ENCODE measurements at places on chromosomes 2 and 18. TPM values are rescaled to one million over a fixed set of nuclear protein-coding genes. Genes with fewer than 3 reads are reported as not detected.

NT5DC4 gene
- total RNA-seq = 13.6 TPM

COL5A2 gene
- 1.1 TPM for total RNA-seq

MC2R gene
- total RNA-seq = not detected

ONECUT2 gene
- 209 TPM for total RNA-seq

CLEC4F gene
- not detected for total RNA-seq

IL36G gene
- total RNA-seq = not detected

UGT1A3 gene
- total RNA-seq = 6.0 TPM

PTPRN gene
- total RNA-seq = not detected

ACP1 gene
- 124 TPM for total RNA-seq

PER2 gene
- 14.8 TPM for total RNA-seq

MDH1B gene
- 1.9 TPM for total RNA-seq

HAT1 gene
- total RNA-seq = 58.2 TPM

TMEM247 gene
- not detected for total RNA-seq

IL1R2 gene
- total RNA-seq = 0.34 TPM

SERPINB10 gene
- not detected for total RNA-seq

- DNase-seq = no peak
Measured at GRCh38 chr2:121090088-121090715, 194.8 kb downstream of the TFCP2L1 start.

DNA sequence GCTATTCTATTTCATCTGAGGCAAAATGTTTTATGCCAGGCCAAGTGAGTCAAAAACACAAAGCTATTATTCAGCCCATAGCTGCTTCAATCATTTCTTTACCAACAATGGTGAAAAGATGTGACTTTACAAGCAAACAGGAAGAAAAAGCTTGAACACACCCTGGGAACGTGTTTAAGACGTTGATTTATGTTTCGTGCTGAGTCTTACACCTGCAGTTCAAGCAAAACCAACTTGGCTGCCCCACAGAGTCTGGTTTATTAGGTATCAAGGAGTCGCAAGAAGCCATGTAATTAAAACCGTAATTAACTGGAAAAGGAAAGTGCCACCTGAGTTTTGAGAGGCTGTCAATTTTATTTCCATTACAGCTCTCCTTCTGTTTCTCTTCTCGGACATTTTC lies 295.5 kb downstream of the MEIS1 start:
- DNase-seq = no peak

DNA sequence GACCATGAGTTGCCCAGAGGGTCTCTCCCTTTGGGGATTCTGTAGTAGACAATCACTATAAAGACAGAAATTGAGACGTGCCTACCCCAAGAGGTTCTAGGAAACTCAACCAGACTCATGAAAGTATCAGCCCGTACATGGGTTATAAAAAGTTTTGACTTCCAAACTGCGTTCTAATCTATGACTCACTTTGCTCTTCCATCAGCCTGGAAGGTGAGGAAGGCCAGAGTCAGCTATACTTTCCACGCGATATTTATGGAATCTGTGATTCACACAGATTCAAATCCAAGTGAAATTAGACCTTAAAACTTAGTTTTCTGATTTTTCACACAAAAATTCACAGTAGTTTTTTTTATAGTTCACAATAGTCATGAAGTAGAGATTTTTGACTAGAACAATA lies 7.7 kb upstream of the LYPD1 start:
- no peak for DNase-seq

- no peak for DNase-seq
Measured at GRCh38 chr2:121182520-121182919, 102.5 kb downstream of the TFCP2L1 start.

DNA sequence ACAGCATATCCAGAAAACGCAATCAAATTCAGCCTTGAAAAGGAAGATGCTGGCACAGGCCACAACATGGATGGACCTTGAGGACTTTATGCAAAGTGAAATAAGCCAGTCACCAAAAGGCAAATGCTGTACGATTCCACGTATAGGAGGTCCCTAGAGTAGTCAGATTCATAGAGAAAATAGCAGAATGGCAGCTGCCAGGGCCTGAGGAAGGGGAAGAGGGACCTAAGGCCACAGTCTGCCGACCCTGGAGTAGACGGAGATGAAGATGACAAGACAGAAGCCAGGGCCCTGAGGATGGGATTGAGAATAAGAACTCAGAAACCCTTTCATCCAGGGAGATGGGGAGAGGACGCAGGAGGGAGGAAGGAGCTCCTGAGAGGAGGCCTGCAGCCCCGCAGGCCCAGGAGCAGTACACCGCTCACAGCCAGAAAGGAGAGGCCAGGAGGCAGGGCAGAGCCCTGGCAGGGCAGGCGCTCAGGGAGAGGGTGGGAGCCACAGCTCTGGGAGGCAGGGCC lies 8.1 kb upstream of the MTERF4 start:
- DNase-seq = no peak

- DNase-seq = no peak
Measured at GRCh38 chr2:158637357-158637756, 157.8 kb upstream of the DAPL1 start.

DNA sequence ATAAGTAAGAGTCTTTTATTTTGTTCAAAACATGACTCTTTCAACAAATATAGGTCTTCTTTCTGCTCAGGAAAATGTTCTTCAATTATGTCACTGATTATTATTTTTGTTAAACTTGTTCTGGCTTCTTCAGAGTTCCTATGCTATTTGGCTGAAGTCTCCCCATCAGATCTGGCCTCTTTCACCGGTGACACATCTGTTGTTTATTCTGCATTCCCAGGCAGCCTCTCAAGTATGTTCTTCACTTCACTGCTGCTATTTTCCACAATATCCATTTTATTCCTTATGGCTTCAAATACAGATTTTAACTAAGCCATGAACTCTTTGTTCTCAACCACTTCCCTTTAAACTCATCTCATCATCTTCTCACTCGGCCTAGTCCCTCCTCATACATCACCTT lies 45.7 kb downstream of the HDAC4 start:
- no peak for DNase-seq

- DNase-seq = no peak
Measured at GRCh38 chr2:101064125-101064502, 62.0 kb downstream of the RPL31 start.

GRCh38 chr2:46978723-46979122 lies 63.1 kb upstream of the MCFD2 start:
- no peak for DNase-seq

DNA sequence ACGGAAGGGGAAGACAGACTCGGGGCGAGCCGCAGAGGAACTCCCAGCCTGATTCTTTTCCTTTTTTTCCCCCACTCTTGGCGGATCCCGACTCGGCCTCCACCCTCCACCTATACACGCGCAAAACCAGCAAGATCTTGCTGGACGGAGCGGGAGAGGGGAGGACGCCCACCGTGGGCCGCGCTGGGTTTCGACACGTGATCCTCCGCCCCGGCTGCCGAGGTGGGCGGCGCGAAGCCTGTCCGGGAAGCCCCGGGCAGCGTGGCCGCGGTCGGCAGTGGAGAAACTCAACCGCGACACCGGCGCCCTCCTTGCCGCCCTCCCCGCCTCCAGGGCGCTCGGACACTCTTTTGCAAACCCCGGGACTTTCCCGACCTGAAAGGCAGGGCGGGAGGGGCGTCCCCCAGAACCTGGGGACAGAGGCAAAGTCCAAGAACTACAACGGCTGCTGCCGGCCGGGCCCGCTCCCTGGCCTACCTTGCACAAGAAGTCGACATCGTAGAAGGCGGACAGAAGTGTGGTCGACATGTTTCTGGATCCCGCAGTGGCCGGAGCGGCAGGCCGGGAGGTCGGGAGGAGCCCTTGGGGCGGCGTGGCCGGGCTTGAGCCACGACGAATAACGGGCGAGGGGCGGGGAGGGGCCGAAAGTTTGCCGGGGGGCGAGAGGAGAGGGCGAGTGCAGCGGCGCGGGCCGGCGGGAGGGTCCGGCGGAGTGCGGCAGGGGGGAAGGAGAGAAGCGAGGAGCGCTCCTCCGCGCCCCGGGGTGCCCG lies 433 bp downstream of the ZFP36L2 start:
- peak; percentile 75 for DNase-seq

GRCh38 chr2:112662704-112663103 lies 17.0 kb downstream of the SLC20A1 start:
- no peak for DNase-seq

DNA sequence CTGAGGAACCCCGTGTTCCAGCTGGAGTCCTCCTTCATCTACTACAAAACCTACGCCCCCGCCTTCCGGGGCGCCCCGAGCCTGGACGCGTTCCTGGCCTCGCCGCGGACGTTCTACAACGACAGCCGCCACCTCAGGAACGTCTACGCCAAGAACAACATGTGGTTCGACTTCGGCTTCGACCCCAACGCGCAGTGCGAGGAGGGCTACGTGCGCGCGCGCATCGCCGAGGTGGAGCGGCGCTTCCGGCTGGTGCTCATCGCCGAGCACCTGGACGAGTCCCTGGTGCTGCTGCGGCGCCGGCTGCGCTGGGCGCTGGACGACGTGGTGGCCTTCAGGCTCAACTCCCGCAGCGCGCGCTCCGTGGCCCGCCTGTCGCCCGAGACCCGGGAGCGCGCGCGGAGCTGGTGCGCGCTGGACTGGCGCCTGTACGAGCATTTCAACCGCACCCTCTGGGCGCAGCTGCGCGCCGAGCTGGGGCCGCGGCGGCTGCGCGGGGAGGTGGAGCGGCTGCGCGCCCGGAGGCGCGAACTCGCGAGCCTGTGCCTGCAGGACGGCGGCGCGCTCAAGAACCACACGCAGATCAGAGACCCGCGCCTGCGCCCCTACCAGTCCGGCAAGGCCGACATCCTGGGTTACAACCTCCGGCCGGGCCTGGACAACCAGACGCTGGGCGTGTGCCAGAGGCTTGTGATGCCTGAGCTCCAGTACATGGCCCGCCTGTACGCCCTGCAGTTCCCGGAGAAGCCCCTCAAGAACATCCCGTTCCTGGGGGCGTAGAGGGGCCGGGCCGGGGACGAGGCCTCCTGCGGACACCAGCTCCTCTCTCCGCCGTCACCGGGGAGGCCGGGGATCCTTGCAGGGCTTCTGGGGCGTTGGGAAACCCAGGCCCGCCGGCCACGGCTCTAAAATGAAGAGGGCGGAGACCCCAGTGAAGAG lies 5.3 kb upstream of the NEU4 start:
- peak; percentile 18 for DNase-seq

- DNase-seq = no peak
Measured at GRCh38 chr2:129754831-129755230, 224.6 kb upstream of the RAB6C start.

GRCh38 chr2:72947952-72948830 lies 30.9 kb downstream of the EMX1 start:
- DNase-seq = no peak

- no peak for DNase-seq
Measured at GRCh38 chr2:11967946-11968465, 221.6 kb downstream of the LPIN1 start.

GRCh38 chr2:124426625-124427024 lies 401.5 kb downstream of the CNTNAP5 start:
- DNase-seq = no peak

- peak; percentile 89 for DNase-seq
Measured at GRCh38 chr2:70141212-70141901, 49.5 kb downstream of the C2orf42 start.

- no peak for DNase-seq
Measured at GRCh38 chr18:55780586-55781071, 192.6 kb upstream of the TCF4 start.

DNA sequence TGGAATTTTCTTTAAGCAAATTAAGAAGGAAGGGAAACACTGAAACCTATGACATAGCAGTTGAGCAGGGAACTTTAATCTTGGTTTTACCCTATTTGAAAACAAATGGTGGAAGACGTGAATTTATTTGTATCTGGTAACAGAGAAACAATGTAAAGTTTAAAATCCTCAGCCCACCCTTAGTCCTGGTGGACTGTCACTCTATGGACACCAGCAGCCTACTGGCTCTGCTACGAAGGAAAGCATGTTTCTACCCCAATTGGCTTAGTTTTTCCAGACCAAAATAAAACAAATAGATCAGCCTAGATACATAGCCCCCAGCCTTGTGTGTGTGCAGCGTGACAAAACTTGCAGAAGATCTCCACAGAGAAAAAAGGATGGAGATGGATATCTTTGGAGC lies 7.4 kb downstream of the ZEB2 start:
- DNase-seq = no peak

DNA sequence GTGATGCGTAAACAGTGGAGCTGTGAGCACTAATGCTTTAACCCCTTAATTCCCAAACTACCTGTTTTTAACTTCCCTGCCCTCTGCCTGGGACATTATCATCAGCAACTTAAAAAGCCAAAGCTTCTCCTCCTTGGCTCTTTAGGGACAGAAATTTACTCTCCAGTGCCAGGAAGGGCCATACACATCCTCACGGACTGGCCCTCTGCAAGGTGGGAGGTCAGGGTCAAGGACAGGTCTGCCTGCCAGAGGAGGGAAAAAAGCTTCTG lies 21.5 kb downstream of the KCTD1 start:
- no peak for DNase-seq

GRCh38 chr2:114076961-114077360 lies 187.1 kb downstream of the ACTR3 start:
- DNase-seq = peak; percentile 6

- DNase-seq = no peak
Measured at GRCh38 chr18:48904847-48905394, 45.8 kb downstream of the SMAD7 start.

- DNase-seq = no peak
Measured at GRCh38 chr2:181364492-181365170, 92.6 kb upstream of the ITGA4 start.

DNA sequence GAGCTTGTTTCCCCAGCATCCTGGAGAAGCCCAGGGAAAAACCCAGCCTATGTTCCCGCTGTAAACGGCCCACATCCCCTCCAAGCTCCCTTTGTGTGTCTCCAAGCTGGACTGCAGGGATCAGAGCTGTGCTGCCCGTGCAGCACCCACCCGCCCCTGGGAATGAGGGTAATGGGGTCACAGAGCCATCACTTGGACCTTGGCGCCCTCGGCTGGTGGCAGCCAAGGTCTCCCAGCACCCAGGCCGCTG lies 670 bp upstream of the INPP5D start:
- no peak for DNase-seq

GRCh38 chr2:119360423-119360966 lies 6.1 kb downstream of the C2orf76 start:
- DNase-seq = no peak
